ENCODE measurements at places on chromosomes 7 and 10.
A peak's percentile ranks its signal among the peaks of the same experiment; 100 is the strongest.

DNA sequence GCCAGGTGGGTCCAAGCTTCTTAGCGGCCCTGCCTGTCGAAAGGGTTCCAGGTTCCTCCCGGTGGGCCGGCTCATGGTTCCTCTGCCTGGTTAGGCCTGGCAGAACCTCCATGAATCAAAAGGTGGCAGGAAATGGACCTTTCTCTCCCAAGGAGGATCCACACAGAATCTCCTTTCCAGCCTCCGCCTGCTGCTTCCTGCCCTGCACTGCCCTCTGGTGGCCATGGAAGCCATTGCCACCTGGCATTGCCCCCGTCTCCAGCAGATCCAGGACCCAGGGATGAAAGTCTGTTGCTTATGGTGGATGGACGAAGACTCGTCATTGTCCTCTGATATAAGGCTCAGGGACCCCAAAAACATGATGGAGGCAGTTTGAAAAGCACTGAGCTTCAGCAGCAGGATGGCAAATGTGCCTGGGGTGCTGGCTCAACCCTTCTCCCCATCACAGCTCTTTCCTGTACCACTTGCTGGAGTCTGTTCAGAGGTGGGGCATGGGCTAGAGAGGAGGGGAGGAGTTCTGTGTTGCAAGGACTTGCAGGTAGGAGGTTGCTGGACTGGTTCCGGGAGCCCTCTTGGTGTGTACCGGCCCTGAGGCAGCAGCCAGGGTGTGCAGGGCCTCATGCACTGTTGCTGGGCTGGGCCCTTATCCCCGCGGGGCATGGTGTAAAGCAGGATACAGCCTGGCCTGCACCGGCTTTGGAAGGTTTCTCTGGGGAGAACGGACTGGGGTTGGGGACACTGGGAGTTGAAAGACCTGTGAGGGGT lies 11.3 kb upstream of the INMT start:
- DNase-seq, result peak; percentile 82

DNA sequence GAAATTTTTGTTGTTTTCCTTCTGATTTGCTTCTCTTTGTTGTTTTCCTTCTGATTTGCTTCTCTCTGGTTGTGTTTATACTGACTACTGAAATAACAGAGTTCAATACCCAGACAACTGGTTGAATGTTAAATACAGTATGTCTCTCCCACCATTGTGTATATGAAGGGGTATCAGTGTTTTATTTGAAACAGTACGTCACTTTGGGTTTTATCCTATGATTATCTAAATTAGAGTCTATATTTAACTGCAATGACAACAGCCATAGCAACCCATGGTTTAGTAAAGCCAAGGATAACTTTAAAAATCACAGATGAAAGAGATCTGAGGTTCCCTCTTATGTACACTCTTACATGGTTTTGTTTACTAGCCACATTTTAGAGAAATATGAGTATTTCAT lies 141.3 kb downstream of the GNAT3 start:
- DNase-seq, result no peak

- no peak for DNase-seq
Measured at GRCh38 chr7:158567153-158567603, 20.4 kb downstream of the PTPRN2 start.

DNA sequence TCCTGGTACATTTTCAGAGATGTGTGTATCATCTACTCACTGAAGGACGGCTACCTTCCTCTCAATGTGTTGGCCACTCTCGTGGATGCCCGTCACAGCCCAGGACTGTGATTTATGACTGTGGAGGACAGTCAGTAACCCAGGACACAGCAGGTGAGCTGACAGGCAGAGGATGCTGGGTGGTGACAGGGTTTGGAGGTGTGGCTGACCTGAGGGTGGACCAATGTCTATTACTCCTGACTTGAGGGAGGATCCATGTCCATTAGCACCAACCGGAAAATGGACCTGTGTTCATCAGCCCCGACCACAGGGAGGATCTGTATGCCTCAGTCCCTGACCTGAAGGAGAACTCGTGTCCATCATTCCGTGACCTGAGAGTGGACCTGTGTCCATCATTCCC lies 96.1 kb downstream of the ADCY1 start:
- no peak for DNase-seq

- DNase-seq, result peak; percentile 4
Measured at GRCh38 chr10:46292573-46293023, 5.8 kb downstream of the ANTXRL start.

- no peak for DNase-seq
Measured at GRCh38 chr10:69549959-69550358, 23.3 kb downstream of the NEUROG3 start.

- DNase-seq, result no peak
Measured at GRCh38 chr10:21522631-21523406, 2.7 kb downstream of the SKIDA1 start.

GRCh38 chr7:1947586-1948217 lies 277.6 kb downstream of the ELFN1 start:
- DNase-seq, result no peak

- DNase-seq, result no peak
Measured at GRCh38 chr10:91287912-91288311, 67.4 kb downstream of the PCGF5 start.

DNA sequence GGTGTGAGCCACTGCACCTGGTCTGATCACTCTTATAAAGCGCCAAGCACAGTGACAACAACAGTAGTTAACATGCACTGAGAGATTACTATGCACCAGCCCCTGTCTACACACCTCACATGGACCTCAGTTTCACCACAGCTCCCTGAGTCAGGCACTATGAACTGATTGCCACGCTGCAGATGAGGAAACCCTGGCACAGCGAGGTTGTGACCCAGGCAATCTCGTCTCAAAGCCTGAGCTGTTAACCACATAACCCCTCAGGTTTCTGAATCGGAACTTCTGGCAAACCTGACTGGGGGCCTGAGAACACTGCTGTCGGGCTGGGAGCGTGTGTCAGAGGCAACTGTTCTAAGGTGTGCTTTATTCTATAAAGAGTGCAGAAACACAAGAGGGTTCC lies 150.8 kb downstream of the RNF216 start:
- peak; percentile 77 for DNase-seq

GRCh38 chr7:6604458-6604857 lies 11.0 kb upstream of the ZNF853 start:
- no peak for DNase-seq

DNA sequence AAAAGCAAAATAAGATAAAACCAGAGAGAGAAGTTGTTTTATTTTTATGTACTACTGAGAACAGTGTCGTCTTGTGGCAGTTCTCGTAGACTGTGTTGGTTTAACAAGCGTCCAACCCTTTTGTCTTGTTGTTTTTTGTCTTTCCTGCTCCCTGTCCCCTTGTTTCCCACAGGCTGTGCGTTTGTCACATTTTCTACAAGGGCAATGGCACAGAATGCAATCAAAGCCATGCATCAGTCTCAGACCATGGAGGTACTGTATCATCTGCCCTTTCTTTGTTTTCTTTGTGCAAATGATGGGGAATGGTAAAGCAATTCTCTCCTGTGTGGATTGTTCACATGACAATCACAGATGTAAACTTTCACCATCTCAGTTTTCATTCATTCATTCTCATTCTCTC lies 248.8 kb downstream of the CELF2 start:
- DNase-seq, result no peak

DNA sequence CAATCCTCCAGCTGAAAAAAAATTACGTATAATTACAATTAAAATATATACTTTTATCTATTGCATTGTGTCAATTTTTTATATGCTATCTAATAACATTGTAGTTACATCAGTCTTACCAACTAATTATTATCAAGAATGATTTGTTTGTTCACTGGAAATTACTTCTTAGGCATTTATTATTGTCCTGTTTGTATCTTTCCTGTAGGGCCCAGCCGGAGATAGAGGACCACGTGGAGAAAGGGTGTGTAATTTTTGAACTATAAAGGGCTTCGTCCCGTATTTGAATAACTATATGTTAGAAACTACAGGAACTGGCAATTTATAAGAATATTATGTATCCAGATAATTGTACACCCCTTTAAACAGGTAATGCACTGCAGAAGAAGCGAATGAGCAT lies 4.1 kb downstream of the COL1A2 start:
- no peak for DNase-seq

- no peak for DNase-seq
Measured at GRCh38 chr7:131074043-131074442, 253.6 kb upstream of the MKLN1 start.

- DNase-seq, result no peak
Measured at GRCh38 chr10:62916141-62916603, 100.0 kb upstream of the EGR2 start.

GRCh38 chr10:66187053-66187733 lies 738.6 kb upstream of the LRRTM3 start:
- DNase-seq, result no peak

GRCh38 chr7:157001920-157002818 lies 8.3 kb downstream of the MNX1 start:
- no peak for DNase-seq

GRCh38 chr10:60299961-60300883 lies 89.5 kb downstream of the ANK3 start:
- DNase-seq, result no peak

DNA sequence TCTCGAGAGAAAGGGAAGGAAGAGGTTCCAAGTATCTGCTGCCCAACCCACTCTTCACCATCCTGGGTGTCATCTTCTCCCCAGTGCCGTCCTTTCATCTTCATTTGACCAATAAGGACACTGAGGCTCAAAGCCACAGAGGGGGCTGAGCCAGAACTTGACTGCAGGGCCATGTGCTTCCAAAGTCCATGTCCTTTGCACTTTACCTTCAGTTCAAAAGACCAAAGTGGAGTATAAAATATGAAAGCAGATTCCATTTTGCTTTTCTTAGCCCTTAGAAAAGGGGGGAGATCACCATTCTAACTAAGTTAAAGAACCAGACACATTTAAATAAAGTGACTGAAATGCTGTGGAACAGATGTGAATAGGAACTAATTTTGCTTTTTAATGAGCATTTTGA lies 56.2 kb downstream of the JAZF1 start:
- DNase-seq, result no peak

GRCh38 chr10:96470116-96470743 lies 43.5 kb downstream of the TLL2 start:
- DNase-seq, result peak; percentile 46

DNA sequence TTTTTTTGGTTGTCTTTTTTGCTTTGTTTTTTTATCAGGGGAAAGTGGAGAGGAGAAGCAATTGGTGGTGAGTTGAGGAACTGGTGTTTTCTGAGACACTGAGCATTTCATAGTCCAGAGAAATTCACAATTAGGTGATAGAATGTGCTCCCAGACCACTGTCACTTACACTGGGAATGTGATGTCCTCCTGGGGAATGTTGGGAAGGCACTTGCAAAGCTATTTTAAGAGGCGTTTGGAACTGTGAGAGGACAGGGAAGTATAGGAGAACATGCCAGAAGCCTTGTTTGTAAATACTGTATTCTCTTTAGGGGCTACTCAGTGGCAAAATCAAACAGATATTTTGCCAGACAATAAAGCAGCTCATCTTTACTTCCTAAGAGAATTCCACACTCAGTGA lies 16.0 kb downstream of the CHRM2 start:
- no peak for DNase-seq

DNA sequence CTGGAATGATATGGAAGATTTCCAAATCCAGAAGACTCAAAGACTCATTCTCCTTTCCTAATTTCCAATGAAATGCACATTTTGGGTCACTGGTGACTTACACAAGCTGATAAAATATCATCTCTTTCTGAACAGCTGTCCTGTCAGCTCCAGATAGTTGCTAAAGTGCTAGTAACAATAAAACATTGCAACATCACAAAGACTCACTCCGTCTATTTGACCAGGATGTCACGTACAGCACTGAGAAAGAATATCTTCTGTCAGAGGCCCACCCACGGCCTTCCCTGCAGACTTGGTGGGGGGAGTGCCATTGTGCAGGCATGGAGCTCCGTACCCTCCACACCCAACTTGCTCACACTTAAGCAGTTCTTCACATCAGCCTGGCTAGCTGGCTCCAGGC lies 78.9 kb upstream of the EGR2 start:
- DNase-seq, result no peak

- no peak for DNase-seq
Measured at GRCh38 chr10:105952153-105952552, 1212.4 kb downstream of the SORCS1 start.

DNA sequence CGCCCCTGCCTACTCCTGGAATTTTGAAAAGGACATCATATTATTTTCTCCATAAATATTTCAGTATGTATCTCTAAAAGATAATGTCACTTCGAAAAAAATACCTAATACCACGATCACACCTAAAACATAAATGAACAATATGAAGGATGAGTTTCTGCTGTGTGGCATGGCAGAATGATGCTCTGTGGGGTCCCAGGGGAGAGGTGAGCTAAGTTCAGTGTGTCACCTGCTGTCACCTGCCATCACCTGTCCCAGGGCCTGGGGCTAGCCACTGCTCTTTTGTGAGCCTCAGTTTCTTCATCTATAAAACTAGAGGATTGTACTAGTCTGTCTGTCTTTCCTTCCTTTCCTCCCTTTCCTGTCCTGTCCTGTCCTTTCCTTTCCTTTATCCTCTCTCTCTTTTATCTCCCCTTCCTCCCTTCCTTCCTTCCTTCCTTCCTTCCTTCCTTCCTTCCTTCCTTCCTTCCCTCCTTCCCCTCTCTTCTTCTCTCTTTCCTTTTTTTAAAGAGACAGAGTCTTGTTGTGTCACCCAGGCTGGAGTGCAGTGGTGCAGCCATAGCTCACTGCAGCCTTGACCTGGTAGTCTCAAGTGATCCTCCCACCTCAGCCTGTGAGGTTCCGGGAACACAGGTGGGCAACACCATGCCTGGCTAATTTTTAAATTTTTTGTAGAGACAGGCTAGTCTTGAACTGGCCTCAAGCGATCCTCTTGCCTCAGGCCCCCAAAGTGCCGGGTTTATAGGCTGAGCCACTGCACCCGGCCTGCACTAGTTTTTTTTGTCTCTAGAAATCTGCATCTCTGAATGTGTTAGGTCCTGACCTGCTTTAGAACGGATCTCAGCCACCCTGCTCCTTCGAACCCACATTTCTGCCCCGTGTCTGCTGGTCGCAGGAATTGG lies 43.1 kb downstream of the CUX1 start:
- DNase-seq, result no peak

DNA sequence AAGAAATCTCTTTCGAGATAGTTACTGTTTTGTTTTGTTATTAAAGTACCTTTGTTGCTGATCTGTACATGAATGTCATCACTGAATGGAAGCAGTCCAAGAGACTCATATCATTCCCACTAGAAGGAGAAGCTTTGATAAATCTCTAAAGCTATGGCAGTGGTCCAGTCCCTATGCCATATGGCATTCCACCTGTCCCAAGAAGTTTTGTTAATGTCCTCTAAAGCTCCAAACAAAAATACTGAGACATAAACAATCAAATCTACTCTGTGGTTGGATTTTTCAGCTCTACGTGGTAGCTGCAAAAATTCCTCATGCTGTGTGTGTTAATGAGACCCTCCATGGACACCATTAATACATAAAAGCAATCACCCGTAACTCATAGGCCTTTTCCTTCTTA lies 94.1 kb downstream of the LRRN3 start:
- no peak for DNase-seq

Data from activated CD4-positive, alpha-beta memory T cell treated with anti-CD3 and anti-CD28 coated beads for 36 hours (primary cell).